ENCODE measurements at places on chromosomes 3 and 15.

DNA sequence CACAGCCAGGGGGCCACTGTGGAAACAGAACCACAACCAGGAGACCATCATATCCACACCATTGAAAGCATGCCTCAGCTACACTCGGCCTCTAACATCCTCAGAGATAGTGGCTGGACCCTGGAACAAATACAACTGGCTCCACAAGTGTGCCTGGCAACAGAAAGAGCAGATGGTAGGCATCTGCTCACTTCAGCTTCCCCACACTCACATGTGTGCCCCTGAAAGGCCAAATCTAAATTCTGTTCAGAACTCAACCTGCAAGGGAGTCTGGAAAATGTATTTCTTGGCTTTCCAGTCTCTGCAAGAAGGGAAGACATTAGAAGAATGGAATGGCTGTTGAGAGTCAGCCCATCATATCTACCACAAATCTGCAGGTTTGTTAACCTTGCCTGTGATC is 54.7 kb upstream of the CTNNB1 start:
- no peaks in the 10 kb centered on the region for H3K36me3 ChIP-seq
- DNase-seq = no peak
- H3K4me3 ChIP-seq = no peak overlapping the region
- no peak overlapping the region for H3K27ac ChIP-seq

GRCh38 chr3:184562878-184563560 is 1.4 kb downstream of the EPHB3 start:
- peak overlapping the region; percentile 85 for H3K27ac ChIP-seq
- peak overlapping the region; percentile 83 for H3K4me3 ChIP-seq
- no peaks in the 10 kb centered on the region for H3K36me3 ChIP-seq
- no peaks in the 10 kb centered on the region for H3K27me3 ChIP-seq
- no peak for DNase-seq
- peaks cover 84% of the 10 kb centered on the region for H3K4me1 ChIP-seq

- H3K4me3 ChIP-seq = no peak overlapping the region
- no peaks in the 10 kb centered on the region for H3K4me1 ChIP-seq
- H3K27ac ChIP-seq = peak overlapping the region; percentile 36
- DNase-seq = no peak
Measured at GRCh38 chr3:124201786-124202185, 209.9 kb upstream of the ROPN1 start.

DNA sequence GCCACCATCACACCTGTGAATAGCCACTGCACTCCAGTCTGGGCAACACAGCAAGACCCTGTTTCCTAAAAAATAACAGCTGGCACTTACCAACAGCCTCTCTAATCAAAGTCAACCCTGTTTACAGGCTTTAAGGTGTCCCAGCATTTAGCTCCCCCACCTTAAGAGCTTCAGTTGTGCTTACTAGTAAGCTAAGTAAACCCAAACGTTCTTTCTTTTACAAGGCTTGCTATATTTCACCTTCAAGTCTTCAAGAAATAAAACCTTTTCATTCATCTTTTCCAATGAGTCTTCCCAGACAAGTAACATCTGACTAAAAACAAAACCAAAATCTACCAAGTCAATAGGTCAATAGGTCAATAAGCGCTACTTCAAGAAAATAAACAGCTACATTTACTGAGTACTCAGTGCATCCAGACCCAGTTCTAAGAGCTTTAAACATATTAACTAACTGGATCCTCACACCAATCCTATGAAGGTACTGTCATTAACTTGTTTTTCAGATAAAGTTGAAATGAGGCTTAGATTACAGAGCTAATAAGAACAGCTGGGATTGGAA is 62.4 kb downstream of the PBRM1 start:
- no peak for DNase-seq
- peaks cover 94% of the 10 kb centered on the region for H3K36me3 ChIP-seq
- no peak overlapping the region for H3K27ac ChIP-seq
- H3K4me1 ChIP-seq = no peaks in the 10 kb centered on the region
- no peaks in the 10 kb centered on the region for H3K27me3 ChIP-seq
- no peak overlapping the region for H3K4me3 ChIP-seq

- H3K27ac ChIP-seq = no peak overlapping the region
- H3K36me3 ChIP-seq = no peaks in the 10 kb centered on the region
Measured at GRCh38 chr3:13260259-13261103, 159.6 kb downstream of the NUP210 start.

GRCh38 chr15:69857250-69857649 is 240.5 kb downstream of the TLE3 start:
- H3K27me3 ChIP-seq = peaks cover 5% of the 10 kb centered on the region
- no peaks in the 10 kb centered on the region for H3K4me1 ChIP-seq
- no peak overlapping the region for H3K4me3 ChIP-seq
- no peaks in the 10 kb centered on the region for H3K36me3 ChIP-seq

DNA sequence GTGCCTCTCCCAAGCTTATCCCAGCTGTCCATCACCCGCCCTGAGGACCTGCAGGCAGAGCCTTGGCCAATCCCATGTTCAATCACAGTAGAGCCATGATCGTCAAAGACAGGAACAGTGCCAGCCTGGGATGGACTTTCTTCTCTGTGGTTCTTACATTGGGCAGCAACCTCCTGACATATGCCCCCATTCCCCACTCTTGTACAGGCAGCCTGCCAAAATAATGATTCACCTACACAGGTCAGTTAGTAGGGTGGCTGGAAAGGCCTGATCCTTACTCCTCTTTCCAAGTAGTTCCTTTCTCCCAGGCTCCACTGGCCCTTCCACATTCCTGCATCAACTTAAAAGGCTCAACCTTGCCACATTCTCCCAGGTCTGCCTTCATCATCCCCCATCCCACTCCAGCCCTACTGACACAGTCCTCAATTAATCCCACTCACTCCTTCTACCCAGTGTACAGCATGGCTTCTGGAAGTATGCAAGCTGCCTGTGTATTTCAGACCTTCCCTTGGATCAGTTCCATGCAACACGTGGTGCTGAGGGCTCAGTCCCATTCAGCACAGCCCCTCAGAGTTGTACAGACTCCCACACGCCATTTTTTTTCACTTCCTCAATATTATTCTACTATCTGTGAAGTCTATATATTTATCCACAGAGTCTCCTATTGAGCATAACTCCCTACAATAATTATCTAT is 189.8 kb downstream of the NTRK3 start:
- H3K27me3 ChIP-seq = no peaks in the 10 kb centered on the region
- no peaks in the 10 kb centered on the region for H3K4me1 ChIP-seq
- H3K27ac ChIP-seq = no peak overlapping the region
- H3K36me3 ChIP-seq = no peaks in the 10 kb centered on the region

DNA sequence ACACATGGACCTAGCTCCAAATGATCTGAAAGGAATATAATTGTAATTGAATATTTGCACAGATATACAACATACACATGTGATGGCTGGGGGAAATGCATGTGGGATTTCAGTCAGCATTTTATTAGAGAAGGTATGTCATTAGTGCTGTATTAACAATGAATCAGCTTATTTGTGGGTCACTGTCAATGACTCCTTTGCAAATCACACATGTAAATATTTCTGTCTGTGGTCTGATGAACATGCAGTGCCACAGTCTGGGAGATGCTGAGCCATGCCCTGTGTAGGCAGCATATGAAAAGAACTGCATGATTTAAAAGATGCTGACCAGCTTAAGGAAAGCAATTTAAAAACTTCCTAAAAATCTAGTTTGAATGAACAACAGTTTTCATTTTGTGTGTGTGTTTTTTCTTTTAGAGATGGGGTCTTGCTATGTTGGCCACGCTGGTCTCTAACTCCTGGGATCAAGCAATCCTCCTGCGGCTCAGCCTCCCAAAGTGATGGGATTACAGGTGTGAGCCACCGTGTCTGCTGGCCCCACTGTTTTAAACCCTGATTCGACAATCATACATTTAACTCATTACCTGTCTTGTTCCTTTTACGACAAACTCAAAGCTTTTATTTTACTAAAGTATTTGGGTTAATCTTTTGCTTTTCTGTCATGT is 803 bp upstream of the B3GNT5 start:
- no peaks in the 10 kb centered on the region for H3K36me3 ChIP-seq
- DNase-seq = no peak
- no peak overlapping the region for H3K27ac ChIP-seq
- H3K4me1 ChIP-seq = peaks cover 16% of the 10 kb centered on the region
- H3K27me3 ChIP-seq = no peaks in the 10 kb centered on the region
- H3K4me3 ChIP-seq = no peak overlapping the region

DNA sequence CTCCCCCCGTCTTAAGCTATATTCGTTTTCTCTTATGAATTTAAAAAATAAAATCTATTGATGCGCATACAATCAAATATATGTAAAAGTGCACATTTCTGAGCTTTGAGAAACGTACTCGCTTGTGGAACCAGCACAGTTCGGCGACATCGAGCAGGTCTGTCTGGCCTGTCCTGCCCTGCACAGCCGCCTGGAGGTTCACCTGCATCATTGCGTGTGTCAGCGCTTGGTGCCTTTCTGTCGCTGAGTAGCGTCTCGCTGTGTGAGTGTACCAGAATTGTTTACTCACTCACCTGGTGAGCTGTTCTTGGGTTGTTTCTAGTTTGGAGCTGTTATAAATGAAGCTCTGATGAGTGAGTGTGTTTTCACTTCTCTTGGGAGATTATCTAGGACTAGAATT is 104.0 kb downstream of the VGLL4 start:
- no peak for DNase-seq
- no peaks in the 10 kb centered on the region for H3K36me3 ChIP-seq
- H3K4me1 ChIP-seq = peaks cover 4% of the 10 kb centered on the region

DNA sequence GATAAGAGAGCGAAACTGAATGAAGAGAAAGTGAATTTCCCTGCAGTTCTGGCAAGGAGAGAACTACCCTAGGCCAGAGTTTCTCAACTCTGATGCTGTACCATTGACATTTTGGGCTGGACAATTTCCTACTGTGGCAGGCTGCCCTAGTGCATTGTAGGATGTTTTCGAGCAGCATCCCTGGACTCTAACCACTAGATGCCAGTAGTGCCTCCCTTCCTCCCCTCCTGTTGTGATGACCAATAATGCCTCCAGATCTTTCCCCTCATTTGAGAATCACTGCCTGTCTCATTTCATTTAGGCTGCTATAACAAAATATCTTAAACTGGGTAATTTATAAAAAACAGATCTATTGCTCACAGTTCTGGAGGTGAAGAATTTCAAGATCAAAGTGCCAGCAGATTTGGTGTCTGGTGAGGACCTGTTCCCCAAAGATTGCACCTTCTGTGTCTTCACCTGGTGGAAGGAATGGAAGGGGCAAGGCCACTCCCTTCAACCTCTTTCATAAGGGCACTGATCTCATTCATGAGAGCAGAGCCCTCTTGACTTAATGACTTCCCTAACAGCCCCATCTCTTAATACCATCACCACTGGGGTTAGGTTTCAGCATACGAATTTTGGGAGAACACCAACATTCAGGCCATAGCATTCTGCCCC is 188.9 kb upstream of the MEIS2 start:
- peaks cover 4% of the 10 kb centered on the region for H3K4me1 ChIP-seq
- no peaks in the 10 kb centered on the region for H3K36me3 ChIP-seq
- no peak overlapping the region for H3K27ac ChIP-seq
- peak; percentile 25 for DNase-seq
- H3K4me3 ChIP-seq = no peak overlapping the region

DNA sequence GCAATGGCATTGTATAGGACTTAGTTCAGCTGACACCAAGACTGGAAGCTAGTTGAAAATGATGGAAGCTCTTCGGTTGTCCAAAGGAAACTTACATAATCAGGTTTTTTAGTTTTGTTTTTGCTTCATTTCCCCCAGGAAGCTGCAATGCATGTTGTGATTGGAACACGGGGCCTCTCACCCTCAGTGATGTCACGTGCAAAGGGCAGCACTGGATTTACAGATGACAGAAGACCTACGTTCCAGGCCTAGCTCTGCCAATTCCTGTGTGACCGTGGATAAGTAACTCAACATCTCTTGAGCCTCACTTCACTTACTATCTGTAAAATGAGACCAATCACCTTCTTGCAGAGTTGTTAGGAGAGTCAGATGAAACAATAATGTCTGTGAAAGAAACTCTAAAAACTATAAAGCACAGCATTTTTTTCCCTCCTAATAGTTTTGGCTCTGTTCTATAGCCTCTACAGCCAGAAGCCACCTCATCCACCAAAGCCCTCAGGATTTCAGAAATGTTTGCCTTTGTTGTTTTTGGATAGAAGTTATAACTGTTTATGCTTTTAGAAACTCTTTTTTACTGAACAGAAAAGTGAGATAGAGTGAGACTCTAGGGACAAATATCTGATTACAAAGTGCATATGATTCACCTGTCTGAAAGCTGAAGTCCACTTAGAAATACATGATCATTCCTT is 4.6 kb downstream of the RBSN start:
- DNase-seq = no peak
- no peak overlapping the region for H3K27ac ChIP-seq
- H3K4me1 ChIP-seq = peaks cover 16% of the 10 kb centered on the region
- H3K4me3 ChIP-seq = no peak overlapping the region

- no peaks in the 10 kb centered on the region for H3K4me1 ChIP-seq
- H3K36me3 ChIP-seq = no peaks in the 10 kb centered on the region
- H3K27ac ChIP-seq = no peak overlapping the region
- no peak overlapping the region for H3K4me3 ChIP-seq
- no peak for DNase-seq
- H3K27me3 ChIP-seq = no peaks in the 10 kb centered on the region
Measured at GRCh38 chr3:120460862-120461261, 10.1 kb upstream of the FSTL1 start.

DNA sequence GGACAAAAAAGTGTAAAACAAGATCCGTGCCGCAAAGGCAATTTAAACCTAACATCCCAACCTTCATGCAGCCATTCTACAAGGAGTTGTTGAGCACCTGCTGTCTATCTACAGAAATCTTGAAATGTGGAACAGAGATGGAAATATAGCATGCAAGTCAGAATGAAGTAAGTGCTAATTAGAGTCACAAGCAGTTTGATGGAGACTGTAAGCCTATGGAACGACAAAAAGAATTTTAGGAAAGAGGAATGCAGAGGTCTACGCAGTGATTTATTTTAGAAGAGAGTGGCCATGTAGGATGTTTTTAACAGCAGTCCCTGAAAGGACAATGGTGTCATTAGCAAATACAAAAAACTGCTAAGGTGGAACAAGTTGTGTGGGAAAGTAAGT is 851 bp upstream of the DCBLD2 start:
- no peaks in the 10 kb centered on the region for H3K36me3 ChIP-seq
- peaks cover 4% of the 10 kb centered on the region for H3K27me3 ChIP-seq
- H3K27ac ChIP-seq = peak overlapping the region; percentile 92
- DNase-seq = no peak
- H3K4me1 ChIP-seq = peaks cover 29% of the 10 kb centered on the region
- peak overlapping the region; percentile 87 for H3K4me3 ChIP-seq
